Breast epithelium (tissue), 4 donors: ENCODE measurements at places on chromosomes 1 and 21. TPM values are rescaled to one million over a fixed set of nuclear protein-coding genes. Genes with fewer than 3 reads are reported as not detected.

Gene CALML6
- total RNA-seq, result 1.2 TPM

Gene CFAP126
- 0.66 TPM for total RNA-seq

Gene LDLRAD2
- total RNA-seq, result 0.33 TPM

DNA sequence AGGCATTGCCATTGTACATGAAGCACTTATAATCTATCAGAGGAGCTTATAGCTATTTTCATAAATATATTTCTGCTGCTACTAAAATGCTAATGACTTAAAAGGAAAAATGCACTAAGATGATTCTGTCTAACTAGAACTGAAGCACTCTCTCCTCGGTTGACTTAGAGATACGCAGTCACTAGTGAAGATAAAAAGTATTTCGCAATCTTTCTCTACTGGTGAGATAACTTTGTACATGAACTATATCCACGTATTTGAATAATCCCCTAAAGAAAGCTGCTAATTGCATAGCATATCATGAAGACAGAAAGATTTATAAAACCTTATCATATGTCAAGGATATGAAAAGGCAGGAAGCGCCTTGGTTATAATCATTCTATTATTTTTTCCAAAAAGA, 658.1 kb upstream of the PRMT6 start:
- H3K27me3 ChIP-seq, result no peaks in the 10 kb centered on the region
- H3K36me3 ChIP-seq, result no peaks in the 10 kb centered on the region
- no peak for DNase-seq
- no peak overlapping the region for H3K27ac ChIP-seq
- H3K4me1 ChIP-seq, result no peaks in the 10 kb centered on the region

- no peaks in the 10 kb centered on the region for H3K27me3 ChIP-seq
- no peaks in the 10 kb centered on the region for H3K4me1 ChIP-seq
- H3K27ac ChIP-seq, result peak overlapping the region; percentile 72
Measured at GRCh38 chr1:205301842-205302588, 19.5 kb downstream of the NUAK2 start.

- no peaks in the 10 kb centered on the region for H3K27me3 ChIP-seq
- H3K36me3 ChIP-seq, result no peaks in the 10 kb centered on the region
- no peak for DNase-seq
- no peak overlapping the region for H3K27ac ChIP-seq
Measured at GRCh38 chr1:21514245-21514644, 5.0 kb downstream of the ALPL start.

- H3K4me1 ChIP-seq, result no peaks in the 10 kb centered on the region
- peak; percentile 42 for DNase-seq
- no peaks in the 10 kb centered on the region for H3K36me3 ChIP-seq
- H3K27ac ChIP-seq, result no peak overlapping the region
- H3K27me3 ChIP-seq, result no peaks in the 10 kb centered on the region
Measured at GRCh38 chr1:47758341-47759250, 238.6 kb downstream of the TRABD2B start.
